ENCODE measurements at places on chromosomes 11 and 22. TPM values are rescaled to one million over a fixed set of nuclear protein-coding genes. Genes with fewer than 3 reads are reported as not detected.

The DMC1 gene
- total RNA-seq, result 0.78 TPM

The GRM5 gene
- not detected for total RNA-seq

The MS4A14 gene
- 1.3 TPM for total RNA-seq

The APOBEC3H gene
- total RNA-seq, result not detected

The XKR3 gene
- total RNA-seq, result not detected

The SLC17A6 gene
- total RNA-seq, result not detected

The RAB39A gene
- total RNA-seq, result 0.52 TPM

The CCDC116 gene
- not detected for total RNA-seq

The ST14 gene
- total RNA-seq, result 55.3 TPM

The ALKBH8 gene
- total RNA-seq, result 2.6 TPM

The OR5D18 gene
- not detected for total RNA-seq

The NAALADL1 gene
- 11.5 TPM for total RNA-seq

The CENATAC gene
- total RNA-seq, result 68.7 TPM

The TEAD1 gene
- total RNA-seq, result 55.0 TPM

The ROBO3 gene
- 9.9 TPM for total RNA-seq

The ASCC2 gene
- total RNA-seq, result 42.0 TPM

The PLAAT4 gene
- total RNA-seq, result 4.0 TPM

The PLAAT2 gene
- not detected for total RNA-seq

The SAC3D1 gene
- 30.3 TPM for total RNA-seq

The FOLR1 gene
- total RNA-seq, result 0.52 TPM

The APOBEC3C gene
- total RNA-seq, result 6.7 TPM

The MS4A12 gene
- not detected for total RNA-seq

The THY1 gene
- 9.9 TPM for total RNA-seq

The OR52I1 gene
- not detected for total RNA-seq

The FAT3 gene
- total RNA-seq, result 0.26 TPM

The OR5J2 gene
- total RNA-seq, result not detected

The PARVG gene
- 8.8 TPM for total RNA-seq

The OR8D1 gene
- total RNA-seq, result not detected

The HTR3B gene
- total RNA-seq, result not detected

The UBE4A gene
- total RNA-seq, result 29.6 TPM

The SPTBN2 gene
- total RNA-seq, result 52.1 TPM
